Omental fat pad (tissue), 4 donors: ENCODE measurements at places on chromosomes 2 and 18.

DNA sequence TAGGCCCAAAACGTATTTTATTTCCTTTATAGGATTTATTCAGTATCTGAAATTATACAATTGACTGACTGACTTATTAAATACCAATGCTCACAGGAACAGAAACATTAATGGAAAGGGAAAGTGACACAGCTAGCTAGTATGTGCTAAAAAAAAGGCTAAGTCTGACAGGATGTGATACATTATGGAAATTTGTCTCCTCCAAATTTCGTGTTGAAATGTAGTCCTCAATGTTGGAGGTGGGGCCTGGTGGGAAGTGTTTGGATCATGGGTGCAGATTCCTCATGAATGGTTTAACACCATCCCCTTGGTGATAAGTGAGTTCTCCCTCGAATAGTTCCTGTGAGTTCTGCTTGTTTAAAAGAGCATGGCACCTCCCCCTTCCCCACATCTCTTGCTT lies 70.6 kb upstream of the WDR75 start:
- no peak for DNase-seq

DNA sequence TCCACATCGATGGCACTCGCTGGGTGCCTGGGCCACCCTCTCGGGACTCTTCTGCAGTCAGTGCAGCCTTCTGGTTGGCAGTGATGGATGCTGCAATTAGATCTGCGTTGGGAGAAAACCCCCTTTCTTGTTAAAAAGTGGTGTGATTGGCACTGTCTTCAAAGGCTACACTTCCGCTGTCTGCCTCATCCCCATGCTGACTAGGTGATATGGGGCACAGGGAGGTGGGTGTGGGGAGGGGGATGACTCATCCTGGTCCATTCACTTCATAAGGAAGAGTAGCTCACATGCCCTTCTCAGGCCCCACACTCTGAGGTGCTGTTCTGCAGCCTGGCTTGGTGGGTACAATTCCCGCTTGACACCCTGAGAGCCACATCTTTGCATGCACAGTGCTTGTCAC lies 77.4 kb downstream of the THNSL2 start:
- no peak for DNase-seq

DNA sequence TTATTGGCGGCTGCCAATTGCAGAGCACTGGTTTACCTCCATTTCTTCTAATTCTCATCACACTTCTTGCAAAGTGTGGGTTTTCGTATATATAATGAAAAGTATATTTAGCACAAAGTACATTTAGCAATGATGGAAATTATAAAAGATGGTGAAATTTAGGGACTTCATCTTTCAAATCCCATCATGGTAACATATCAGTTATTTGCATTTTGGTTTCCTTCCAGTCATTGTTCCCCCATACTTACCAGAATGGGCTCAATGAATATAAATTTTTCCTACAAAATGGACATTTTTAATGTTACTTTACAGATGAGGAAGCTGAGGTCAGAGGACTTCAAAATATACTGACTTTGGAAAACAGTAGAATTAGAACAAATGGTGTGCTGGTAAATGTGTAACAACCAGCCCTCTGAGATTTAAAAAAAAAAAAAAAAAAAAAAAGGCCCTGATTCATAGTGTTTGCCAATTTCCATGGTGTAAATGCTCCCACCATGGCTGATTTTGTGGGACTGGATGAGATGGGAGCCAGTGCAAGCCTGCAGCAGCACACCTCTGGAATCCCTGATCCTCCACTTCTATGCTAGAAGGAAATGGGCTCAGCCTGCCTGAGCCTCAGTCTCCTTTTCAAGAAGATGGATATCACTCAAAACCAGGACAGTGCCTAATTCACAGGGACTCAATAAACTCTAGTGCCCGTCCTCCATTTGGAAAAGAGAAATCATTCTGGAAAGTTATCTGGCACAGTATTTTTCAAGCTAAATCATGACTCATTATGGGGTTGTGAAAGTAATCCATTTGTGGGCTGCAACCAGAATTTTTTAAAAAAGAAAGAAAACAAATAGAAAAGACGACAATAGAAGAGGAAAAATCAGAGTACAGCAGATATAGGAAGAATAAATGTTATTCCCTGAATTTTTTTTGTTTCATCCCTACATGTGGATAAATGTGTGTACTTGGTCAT lies 34.0 kb downstream of the LBH start:
- DNase-seq, result no peak

GRCh38 chr2:173271135-173271534 lies 83.5 kb upstream of the CDCA7 start:
- DNase-seq, result no peak

GRCh38 chr2:128549646-128550260 lies 231.1 kb upstream of the HS6ST1 start:
- no peak for DNase-seq

DNA sequence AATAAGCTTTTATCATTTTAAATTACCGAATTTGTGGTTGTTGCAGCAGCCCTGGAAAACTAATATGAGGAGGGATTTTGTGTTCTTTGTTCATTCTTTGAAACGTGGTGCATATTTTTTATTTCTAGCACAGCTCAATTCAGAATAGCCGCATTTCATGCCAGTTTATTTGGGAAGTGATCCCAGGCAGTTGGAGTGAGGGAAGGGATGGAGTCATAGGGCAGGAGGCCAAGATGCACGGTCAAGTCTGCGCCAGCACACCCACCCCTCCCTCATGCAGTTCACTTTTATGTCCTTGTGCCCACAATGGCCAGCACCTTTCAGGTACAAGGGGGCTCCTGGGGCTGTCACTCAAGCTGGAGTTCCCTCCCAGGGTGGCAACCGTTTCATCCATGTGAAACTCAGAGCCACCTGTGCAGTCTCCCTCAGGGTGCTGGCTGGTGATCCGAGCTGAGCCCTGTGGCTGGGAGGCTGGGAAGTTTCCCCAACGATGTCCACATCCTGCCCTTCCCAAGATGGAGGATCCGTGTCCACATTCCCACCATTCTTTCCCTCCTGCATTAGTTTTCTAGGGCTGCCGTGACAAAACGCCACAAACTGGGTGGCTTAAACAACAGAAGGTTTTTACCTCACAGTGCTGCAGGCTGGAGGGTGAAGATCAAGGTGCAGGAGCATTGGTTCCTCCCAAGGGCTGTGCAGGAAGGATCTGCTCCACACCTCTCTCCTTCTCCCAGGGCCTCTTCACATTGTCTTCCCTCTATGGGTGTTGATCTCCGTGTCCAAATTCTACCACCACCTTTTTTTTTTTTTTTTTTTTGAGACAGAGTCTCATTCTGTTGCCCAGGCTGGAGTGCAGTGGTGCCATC lies 68.5 kb upstream of the ITGA6 start:
- no peak for DNase-seq

- DNase-seq, result no peak
These were observed 402.5 kb downstream of the STK39 start for GRCh38 chr2:167844714-167845530.

DNA sequence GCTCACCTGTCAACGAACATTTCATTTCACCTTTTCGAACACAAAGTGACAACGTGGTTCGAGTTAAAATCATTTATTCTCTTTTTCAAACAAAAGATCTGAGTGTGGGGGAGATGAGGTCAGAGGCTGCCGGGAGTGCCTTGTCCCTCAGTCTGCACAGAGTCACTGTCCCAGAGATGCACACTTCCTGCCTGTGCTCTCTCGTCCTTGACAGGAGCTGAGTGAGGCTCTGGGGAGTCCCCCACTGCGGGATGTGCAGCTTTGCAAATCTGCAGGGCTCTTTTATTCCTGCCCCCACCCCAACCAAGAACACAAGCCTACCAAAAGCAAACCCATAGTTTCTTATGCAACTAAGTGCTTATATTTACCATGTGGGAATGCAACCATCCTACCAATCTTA lies 497.8 kb downstream of the EIPR1 start:
- DNase-seq, result no peak

DNA sequence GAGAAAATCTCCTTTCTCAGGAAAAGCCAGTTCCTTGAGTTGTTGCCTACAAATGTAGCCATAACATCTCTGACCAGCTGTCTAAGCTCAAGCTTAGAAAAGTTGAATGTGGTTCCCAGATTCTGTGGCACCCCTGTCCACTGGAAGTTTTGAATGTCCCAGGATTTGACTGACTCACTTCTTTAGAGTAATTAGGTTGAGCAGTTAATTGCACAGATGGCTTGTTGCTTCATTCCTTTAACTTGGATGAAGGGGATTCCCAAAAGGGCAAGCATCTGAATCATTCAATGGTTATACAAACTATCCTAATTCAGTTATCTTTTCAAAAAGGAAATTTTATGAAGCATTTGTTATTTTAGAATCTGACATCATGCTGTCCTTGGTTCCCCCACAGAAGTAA lies 374.7 kb downstream of the LNPK start:
- no peak for DNase-seq

DNA sequence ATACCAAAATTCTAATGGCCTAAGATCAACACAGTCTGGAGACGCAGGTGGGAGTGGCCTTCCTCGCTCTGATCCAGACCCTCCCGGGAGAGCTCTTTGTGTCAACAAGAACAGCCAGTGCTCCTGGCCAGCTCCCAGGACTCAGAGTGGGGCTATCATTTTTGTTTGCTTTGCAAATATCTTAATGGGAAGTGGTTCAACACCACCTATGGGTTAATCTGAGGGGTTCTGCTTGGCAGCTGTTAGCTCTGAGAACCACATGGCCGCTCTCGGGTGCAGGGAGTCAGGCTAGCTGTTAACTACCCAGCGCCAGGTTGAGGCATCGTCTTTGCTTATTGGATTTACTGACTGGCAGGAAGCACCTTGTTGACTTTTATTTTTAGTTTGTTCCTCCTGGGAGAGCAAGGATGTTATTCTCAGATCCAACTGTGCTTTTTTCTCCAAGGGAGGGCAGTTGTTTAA lies 184.8 kb upstream of the SP5 start:
- DNase-seq, result no peak

DNA sequence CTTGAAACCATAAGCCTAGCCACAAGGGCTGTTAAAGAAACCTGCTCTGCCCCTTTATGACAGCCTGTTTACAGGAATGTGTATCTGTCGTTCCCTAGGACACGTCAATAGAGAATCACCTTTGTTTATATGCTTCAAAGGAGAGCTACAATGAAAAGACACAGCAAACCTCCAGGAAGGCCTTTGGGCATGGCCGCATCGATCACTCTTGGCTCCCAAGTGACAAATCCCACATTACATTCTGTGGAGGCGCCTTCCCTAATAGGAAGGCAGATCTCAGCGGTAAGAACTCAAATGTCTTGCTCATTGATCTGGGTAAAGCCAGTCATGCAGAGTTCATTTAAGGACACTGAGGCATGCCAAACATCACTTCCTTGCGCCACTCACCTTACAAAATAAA lies 26.5 kb downstream of the KIAA2012 start:
- DNase-seq, result no peak

DNA sequence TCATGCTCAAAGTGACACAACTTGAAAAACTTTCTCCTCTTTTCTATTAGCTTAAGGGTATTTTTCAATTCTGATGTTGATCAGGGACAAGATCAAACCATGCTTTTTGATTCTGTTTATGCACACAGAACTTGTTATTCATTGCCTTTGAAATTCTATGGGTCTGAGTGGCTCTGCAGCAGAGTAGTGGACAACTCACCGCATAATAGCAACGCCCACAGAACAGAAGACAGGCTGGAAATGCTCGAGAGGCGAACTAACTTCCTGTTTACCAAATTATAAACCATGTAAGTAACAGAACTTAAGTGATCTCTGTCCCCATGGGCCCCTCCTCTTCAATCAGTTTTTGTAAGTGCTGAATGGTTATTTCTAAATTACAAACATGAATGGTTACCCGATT lies 131.2 kb downstream of the CBLN2 start:
- DNase-seq, result no peak

DNA sequence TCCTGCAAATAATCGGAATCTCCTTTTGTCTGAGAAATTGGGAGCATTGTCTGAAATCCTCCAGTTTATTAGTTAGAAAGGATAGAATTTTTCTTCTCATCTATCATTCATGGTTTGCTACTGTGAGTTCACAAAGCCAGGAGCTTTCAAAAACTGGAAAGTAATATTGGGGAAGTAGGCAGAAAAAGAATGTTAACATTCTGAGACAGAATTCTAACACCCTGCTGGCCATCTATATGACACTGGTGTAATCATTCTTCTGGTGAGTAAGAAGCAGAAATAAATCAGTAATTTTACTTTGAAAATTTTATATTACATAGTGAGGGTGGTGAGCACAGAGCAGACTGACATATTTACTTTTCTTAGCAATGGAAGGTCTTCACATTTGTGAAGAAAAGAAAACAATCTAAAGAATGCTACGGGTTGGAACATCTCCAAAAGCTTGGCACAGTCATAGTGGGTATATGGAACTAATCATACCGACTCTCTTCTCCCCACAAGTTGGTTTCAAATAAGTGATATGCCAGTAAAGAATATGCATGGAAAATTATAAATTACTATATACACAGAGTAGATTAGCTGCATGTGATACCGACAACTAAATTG lies 344.9 kb downstream of the LPIN1 start:
- no peak for DNase-seq

DNA sequence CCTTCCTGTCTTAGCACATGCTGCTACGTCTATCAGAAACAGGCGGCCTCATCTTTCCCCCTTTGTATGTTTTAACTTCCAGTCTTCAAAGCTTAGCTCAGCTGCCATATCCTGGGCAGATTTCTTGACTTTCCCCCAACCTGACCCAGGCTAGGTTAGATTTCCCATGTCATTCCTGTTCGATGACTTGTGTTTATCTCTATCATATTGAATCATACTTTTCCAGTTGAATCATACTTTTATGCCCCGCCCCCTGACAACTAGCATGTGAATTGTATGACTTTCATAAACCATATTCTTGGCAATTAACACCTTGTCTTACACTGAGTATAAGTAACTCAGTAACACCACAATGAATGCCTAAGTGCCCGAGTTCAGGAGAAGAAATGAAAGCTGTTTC lies 128.3 kb downstream of the CYRIA start:
- no peak for DNase-seq

GRCh38 chr18:38369772-38370690 lies 804.4 kb upstream of the CELF4 start:
- DNase-seq, result no peak

- no peak for DNase-seq
These were observed 43.4 kb upstream of the OTOF start for GRCh38 chr2:26521054-26521912.

DNA sequence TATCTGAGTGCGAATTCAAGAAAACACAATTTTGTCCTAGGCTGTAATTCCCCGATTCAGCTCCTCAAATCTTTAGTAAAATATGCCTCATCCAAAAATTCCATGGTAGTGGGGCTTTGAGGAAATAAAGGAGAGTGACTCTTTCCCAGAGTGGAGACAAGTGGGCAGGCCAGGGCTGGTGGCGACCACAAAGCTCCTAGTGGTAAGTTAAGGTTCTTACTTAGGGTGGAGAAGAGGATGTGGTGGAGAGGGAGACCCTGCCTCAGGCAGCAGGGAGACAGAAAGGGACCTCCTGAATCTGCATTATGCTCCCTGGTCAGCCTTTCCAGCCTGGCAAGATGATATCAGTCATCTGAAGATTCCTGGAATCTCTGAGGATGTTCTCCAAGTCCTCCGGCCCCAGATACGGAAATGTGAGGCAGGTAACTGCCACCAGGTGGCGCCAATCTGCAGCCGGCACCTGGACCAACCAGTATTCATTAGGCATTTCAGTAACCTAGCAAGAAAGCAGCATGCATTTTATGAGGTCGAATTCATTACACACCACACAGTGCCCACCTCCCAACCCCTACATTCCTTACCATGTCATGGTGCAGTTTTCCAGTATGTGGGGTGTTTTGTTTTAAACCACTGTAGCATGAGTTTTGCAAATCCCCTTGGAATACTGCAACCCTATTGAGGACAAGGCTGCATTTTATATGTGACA lies 106.4 kb downstream of the POLE4 start:
- DNase-seq, result peak; percentile 46

GRCh38 chr2:239247401-239248245 lies 153.2 kb downstream of the HDAC4 start:
- no peak for DNase-seq
